ENCODE measurements at places on chromosomes 7 and 10. TPM values are rescaled to one million over a fixed set of nuclear protein-coding genes. Genes with fewer than 3 reads are reported as not detected.

CRYGN gene
- 0.01 TPM for polyA plus RNA-seq

FKBP6 gene
- not detected for polyA plus RNA-seq

ECHDC3 gene
- polyA plus RNA-seq: 23.7 TPM

HIPK2 gene
- polyA plus RNA-seq: 7.8 TPM

CPEB3 gene
- 2.3 TPM for polyA plus RNA-seq

ACSM6 gene
- not detected for polyA plus RNA-seq

SFTPA2 gene
- polyA plus RNA-seq: 0.38 TPM

All from esophagus (tissue), 2 donors.